ENCODE measurements at places on chromosomes 11 and 22. TPM values are rescaled to one million over a fixed set of nuclear protein-coding genes. Genes with fewer than 3 reads are reported as not detected.

- no peak for DNase-seq
Observed at GRCh38 chr11:64239662-64240434, 1.0 kb upstream of the FKBP2 start.

DNA sequence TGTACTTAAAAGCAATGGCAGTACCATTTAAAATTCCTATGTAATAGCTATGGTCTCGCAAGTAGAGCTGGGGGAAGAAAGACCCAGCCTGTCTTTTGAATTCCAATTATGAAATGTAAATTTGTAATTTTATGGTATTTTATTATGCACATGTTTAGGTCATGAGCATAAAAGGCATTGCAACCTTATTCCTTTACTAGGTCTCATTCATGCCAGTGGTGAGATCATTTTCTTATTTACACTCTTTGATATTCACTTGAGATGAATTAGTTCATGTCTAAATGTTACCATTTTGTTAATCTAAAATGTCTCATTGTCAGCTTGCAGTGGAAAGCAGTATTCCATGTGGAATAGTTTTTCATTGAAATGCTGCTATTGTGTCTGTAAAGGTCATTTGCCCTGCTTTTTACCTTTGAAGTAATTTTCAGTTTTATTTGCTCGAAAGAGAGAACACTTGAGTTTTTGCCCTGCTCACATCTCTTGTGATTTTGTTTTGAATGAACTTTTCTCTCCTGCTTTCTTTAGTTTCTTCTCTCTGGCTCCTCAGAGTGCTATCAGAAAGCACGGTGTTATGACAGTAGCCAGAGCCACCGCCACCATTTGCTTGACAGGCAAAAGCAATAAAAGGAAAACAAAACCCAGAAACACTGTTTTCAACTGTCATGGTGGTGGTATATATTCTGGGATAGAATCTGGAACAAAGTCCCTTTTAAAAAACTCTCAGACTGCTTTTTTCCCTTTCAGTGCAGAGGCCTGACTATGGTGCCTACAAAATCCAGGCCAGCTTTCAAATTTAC lies 37.2 kb upstream of the RAG2 start:
- DNase-seq = no peak

DNA sequence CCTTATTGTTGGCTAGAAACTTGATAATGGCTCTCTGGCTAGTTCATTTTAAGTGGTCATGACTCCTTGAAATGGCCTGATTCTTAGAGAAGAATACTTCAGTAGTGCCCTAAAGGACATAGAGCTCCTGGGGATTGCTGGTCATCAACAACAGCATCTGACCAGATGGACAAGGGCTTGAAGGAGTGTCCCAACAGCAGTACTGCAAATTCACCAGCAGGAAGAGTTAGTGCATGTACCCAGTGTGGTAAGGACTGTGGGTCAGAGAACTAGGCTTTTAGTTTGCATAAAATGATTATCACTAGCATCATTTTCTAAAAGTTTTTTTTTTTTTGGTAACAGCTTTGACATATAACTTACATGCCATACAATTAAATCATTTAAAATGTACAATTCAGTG lies 39.5 kb upstream of the CUL5 start:
- no peak for DNase-seq

DNA sequence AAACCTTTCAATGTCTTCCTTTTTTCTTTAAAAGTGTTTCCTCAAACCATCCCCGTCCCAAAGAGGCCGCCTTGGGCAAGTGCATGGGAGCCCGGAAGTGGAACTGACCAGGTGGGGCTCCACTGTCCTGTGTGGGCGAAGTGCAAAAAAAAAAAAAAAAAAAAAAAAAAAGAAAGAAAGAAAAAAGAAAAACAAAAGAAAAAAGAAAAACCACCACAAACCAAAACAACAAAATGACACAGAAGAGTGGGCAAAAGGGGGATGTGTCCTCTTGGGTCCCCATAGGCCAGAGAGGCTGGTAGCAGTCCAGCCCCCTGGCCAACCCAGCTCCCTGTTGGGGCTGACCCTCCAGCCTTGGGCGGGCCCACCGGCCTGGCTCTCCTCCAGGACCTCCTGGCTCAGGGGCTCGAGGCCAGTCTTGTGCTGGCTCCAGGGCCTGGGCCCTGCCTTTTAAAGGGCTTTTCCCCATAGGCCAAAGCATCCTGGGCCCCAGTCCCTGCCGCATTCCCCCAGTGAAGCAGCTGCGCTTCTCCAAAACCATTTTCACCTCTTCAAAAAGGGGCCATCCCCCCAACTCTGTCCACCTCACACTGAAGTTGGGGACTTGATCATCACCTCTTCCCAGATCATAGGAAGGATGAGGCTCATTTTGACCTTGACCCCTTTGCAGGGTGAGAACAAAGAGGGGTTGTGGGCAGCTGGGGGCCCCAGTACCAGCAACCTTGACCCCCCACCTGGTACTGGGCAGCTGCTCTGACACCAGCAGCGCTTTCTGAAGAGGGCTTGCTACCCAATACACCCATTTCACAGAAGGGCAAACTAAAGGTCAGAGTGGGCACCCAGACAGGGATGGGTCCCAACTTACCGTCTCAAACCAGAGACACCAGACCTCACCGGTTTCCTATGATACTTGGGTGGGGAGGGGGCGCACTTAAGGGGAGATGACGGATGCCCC lies 9.4 kb downstream of the CBX6 start:
- no peak for DNase-seq

- DNase-seq = no peak
Observed at GRCh38 chr11:120260616-120261015, 20.7 kb downstream of the POU2F3 start.

GRCh38 chr11:73404506-73405145 lies 28.4 kb downstream of the RELT start:
- no peak for DNase-seq

- no peak for DNase-seq
Observed at GRCh38 chr11:100705447-100705846, 18.4 kb downstream of the ARHGAP42 start.

GRCh38 chr11:86294026-86294425 lies 8.0 kb upstream of the HIKESHI start:
- DNase-seq = no peak

DNA sequence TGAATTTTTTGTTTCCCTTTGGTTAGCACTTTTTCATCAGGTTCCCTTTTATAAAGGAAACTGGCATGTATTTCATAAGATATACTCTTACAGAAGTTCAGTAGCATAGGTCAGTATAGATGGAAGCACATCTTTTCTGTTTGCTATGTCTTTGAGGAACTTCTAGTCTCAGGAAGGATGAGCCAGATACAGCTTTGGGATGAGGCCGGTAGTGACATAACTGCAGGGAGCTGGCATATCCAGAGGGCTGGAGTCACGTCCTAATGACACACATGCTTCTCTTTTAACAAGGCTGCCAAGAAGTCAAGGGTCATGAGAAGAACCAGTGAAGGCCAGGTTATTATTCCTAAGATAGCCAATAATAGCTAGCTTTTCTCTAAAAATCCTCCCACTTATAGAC lies 33.3 kb upstream of the ADSL start:
- no peak for DNase-seq

DNA sequence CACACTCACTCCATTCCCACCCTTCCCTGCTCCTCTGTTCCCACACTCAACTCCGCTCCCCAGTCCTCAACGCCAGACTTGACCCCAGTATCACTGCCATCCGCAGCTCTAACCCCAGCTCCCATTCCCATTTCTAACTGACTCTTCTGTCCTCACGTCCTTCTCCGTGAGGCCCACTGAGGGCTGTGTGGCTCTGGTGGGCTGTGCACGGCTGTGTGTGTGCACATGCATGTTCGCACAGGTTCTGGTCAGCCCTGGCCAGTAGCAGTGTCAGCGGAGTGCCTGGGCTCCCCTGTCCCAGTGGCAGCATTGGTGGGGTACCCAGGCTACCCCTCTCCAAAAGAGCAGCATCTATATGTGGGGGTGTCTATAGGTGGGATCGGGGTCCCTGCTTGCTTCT lies 5.0 kb downstream of the CAPN1 start:
- DNase-seq = no peak

GRCh38 chr11:64028398-64029115 lies 7.2 kb upstream of the FLRT1 start:
- DNase-seq = peak; percentile 24

DNA sequence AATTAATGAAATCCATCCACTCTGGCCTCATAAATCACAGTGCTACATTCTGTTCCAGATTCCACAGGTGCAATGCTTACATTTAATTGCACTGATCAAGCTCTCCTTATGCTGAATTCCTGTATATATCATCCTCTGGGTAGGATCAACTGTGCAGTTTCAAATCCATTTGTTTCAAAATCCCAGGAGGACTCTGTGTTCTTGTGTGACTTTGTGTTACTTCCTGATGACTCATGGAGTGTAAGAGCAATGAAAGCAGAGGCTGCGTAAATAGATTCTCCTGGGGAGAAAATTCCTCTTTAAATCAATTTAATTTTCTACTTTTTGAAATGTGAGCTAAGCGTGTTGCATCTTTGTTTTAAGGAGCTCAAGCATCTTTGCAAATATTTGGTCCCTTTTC lies 752.7 kb downstream of the METTL15 start:
- DNase-seq = peak; percentile 81

DNA sequence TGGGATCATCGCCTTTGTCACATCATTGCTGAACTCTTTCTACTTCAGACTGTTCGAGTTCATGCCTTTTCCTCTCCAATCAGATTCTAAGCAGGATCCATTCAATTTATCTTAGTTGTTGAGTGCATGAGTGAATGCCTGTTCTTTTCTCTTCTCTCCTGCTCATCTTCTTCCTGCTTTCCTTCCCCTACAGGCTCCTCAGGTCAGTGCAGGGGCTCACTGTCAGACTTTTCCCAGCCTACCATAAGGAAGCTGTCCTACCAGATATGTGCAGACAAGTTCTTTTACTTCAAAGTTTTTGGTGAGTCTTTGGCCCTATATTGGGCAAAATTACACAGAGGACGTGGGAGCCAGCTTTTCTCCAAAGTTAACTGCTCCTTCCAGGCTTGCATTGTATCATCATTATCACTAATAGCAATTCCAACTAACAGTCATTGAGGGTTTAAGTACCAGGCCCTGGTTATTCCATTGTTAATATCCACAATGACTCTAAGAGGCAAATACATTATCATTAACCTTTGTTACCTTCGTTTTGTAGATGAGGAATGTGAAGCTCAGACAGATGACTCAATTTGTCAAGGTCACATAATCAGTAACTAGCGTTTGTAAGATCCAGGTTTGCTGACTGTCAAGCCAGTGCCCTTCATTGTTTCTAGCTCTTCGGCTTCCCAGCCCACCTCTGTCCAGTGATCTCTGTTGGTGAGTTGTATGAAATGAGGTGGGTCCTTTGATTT lies 30.4 kb downstream of the OR6Q1 start:
- peak; percentile 4 for DNase-seq

DNA sequence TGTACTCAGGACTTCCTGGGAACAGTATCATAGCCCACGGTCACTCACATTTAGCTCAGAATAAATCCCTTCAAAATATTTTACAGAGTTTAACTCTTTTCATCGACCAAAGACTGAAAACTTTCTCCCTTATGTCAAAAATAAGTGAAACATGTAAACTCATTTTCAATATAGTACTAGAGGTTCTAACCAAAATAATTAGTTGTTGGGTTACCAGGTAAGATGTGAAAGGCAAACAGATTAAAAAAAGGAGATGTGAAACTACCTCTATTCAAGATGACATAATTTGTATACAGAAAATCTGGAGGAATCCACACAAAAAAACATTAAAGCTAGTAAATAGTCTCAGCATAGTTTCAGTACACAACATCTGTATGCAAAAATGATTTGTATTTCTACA lies 20.3 kb downstream of the XKR3 start:
- DNase-seq = no peak

DNA sequence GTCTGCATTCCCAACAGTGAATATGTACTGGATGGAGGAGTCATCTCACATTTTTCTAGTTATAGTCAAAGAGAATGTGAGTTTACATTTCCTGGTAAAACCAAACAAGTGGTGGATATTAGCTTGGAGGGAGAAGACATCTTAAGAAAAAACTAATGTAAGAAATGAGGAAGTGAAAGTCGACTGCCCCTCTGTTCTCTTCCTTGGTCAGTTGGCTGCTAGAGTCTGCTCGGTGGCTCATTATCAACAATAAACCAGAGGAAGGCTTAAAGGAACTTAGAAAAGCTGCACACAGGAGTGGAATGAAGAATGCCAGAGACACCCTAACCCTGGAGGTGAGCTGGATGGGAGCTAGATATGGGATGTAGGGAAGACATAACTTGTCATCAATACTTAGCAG lies 5.8 kb downstream of the SLC22A9 start:
- no peak for DNase-seq

- peak; percentile 27 for DNase-seq
Observed at GRCh38 chr22:23608583-23608982, 23.5 kb downstream of the DRICH1 start.

DNA sequence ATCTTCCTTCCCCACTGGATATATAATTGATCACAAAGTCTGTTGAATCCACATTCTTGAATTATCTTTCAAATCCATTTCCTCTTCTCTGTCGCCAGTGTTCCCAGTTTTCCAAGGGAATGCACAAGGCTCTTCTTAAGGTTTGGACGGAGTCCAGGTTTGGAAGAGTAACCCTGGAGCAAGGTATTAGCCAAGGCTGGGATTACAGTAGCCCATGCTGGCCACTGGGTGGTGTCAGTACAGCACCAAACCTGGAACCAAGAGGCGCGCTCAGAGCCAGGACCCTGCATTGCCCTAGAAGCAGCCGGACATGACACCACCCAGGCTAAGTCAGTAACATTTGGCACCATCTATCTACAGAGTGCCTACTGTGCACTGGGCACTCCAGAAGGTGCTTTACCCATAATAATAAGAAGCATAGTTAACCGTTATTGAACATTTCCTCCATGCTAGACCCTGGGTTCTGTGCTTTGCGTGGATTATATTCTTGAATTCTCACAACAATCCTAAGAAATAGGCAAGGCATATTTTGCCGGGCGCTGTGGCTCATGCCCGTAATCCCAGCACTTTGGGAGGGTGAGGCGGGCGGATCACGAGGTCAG lies 48.0 kb upstream of the CLPB start:
- peak; percentile 87 for DNase-seq

DNA sequence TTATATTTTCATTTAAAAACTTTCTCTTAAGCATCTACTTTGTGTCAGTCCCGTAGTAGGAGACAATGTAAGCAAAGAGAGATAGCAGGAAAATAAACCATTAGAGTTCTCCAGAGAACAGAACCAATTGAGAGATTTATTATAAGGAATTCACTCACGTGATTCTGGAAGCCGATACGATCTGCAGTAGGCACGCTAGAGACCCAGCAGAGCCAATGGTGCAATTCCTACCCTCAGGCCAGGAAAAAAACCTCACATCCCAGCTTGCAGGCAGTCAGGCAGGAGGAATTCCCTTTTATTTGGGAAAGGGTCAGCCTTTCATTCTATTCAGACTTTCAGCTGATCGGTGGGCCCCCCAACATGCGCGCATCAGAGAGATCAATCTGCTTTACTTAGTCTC lies 7.3 kb upstream of the PLEKHA7 start:
- DNase-seq = peak; percentile 20

GRCh38 chr11:17561111-17561415 lies 14.0 kb downstream of the OTOG start:
- no peak for DNase-seq

The GLYAT gene
- not detected for total RNA-seq

The ZBTB44 gene
- total RNA-seq = 41.5 TPM

The RASGRP2 gene
- total RNA-seq = 12.5 TPM

The FAU gene
- total RNA-seq = 279 TPM

The MOGAT2 gene
- not detected for total RNA-seq

The OR10G8 gene
- not detected for total RNA-seq

The GDPD4 gene
- 0.64 TPM for total RNA-seq

The DCHS1 gene
- total RNA-seq = 33.7 TPM

The ALDH3B1 gene
- total RNA-seq = 27.1 TPM
